ENCODE measurements at places on chromosomes 2 and 18.

GRCh38 chr2:214201892-214202291, 209.0 kb upstream of the VWC2L start:
- DNase-seq = no peak

GRCh38 chr2:223626716-223627115, 24.6 kb upstream of the SCG2 start:
- DNase-seq = no peak

GRCh38 chr2:222423186-222423585, 1.2 kb upstream of the SGPP2 start:
- no peak for DNase-seq

GRCh38 chr2:99450199-99450598, 39.6 kb downstream of the REV1 start:
- DNase-seq = no peak

DNA sequence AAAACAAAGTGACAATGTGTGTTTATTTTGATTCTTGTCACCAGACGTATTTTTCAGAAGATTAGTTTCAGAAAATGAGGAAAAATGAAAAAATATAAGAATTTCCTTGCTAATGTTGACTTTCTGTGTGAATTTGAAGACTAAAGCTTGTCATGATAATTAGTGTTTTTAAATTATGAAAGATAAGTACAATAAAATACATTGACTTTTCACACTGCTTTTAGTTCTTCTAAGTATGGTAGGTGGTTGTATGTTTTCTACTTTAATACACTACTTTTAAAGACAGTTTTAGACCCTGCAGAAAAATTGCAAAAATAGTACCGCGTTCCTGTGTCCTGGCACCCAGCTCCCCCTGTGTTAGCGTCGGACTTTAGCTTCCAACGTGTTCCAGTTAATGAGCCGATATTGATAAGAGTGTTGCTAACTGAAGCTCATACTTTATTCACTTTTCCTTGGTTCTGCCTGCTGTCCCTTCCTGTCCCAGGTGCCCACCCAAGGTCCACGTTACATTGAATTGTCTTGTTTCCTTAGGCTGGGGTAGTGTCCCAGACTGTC, 695 bp downstream of the RBFA start:
- DNase-seq = no peak

GRCh38 chr2:30266051-30266621, 34.8 kb downstream of the LBH start:
- DNase-seq = no peak
